CD4-positive, alpha-beta T cell treated with Interleukin-17A for 4 hours (primary cell): ENCODE measurements at places on chromosomes 13 and 19.

DNA sequence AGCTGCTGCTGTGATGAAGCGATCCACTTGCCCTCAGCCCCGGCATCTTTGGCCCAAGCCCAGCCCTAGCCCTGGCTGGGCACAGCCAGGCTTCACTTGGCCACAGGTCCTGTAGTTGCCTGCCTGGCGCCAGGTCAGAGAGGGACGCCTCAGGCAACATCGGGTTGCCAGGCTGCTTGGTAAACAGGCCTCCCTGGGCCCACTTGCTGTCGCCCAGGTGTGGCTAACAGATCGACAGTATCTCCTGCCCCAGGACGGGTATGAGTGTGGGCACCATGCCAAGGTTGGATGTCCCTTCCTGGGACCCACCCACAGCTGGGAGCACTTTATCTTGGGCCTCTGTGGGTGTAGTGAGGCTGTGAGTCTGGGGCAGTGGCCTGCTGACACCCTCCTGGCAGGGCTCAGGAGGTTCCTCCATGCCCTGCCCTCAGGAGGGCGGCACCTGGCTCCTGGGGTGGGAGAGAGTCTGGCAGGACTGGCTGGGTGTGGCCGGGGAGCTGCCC is 27.8 kb downstream of the CARM1 start:
- no peak for DNase-seq

GRCh38 chr19:13040948-13041292 is 45.6 kb downstream of the NFIX start:
- DNase-seq, result no peak

DNA sequence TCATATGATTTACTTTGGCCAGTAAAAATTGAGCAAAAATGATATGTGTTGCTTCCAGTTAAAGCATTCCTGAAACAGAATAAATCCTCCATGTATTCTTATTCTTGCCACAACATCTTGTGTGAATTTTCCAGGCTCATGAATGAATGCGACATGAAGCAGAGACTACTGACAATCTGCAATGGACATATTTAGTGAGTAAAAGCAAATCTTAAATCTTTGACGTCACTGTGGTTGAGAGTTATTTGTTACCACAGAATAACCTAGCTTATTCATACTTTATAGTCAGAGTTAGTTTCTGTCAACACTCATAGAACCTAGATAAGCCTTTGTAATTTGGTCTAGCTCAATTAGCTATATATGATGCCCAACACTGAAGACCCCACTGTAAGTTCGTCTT is 1443.1 kb downstream of the PCDH9 start:
- DNase-seq, result no peak

- no peak for DNase-seq
Measured at GRCh38 chr19:46689358-46689757, 27.6 kb downstream of the PRKD2 start.

GRCh38 chr19:45050036-45050435 is 11.2 kb downstream of the CLASRP start:
- DNase-seq, result no peak

DNA sequence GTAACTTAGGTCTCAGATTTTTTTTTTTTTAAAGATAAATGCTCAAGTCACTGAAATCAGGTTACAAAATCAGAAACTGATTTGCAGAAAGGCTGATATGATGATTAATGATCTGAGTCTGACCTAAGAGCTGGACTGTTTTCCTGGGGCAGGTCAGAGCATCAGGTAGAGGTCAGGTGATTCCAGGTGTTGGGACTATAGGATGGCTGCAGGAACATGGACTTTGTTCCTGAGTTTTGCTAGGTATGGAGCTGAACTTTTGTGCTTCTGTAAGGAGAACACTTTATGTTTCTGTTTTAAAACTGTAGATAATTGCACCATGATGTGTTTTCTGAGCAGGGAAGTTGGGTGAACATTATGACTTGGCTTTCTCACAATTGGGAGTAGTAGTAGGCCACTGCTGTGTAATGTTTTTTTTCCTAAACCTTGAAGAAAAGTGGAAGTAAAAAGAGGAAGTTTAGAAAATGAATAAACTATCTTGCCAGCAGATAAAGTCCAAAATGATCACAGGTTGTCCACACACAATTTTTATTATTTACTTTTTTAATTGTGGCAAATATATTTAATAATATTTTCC is 297.2 kb downstream of the DCT start:
- no peak for DNase-seq

DNA sequence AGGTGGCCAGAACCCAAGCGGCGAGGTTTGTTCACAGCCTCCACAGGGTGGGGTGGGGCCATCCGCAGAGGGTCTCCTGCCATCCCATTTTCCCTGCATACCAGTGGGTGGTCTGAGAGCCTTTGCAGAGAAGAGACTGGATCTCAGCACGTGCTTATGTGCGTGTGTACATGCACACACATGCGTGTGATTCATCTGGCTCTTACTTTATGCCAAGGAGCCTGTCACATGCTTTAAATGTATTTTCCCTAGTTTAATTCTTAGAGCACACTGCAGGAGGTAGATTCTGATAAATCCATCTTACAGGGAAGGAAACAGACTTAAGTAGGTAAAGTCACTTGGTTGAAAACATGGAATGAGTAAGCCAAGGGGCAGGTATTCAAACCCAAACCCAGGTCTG is 47.1 kb downstream of the CAPN12 start:
- DNase-seq, result no peak

- no peak for DNase-seq
Measured at GRCh38 chr13:59750860-59751259, 412.9 kb downstream of the DIAPH3 start.

- no peak for DNase-seq
Measured at GRCh38 chr13:98794498-98794897, 42.0 kb upstream of the SLC15A1 start.

DNA sequence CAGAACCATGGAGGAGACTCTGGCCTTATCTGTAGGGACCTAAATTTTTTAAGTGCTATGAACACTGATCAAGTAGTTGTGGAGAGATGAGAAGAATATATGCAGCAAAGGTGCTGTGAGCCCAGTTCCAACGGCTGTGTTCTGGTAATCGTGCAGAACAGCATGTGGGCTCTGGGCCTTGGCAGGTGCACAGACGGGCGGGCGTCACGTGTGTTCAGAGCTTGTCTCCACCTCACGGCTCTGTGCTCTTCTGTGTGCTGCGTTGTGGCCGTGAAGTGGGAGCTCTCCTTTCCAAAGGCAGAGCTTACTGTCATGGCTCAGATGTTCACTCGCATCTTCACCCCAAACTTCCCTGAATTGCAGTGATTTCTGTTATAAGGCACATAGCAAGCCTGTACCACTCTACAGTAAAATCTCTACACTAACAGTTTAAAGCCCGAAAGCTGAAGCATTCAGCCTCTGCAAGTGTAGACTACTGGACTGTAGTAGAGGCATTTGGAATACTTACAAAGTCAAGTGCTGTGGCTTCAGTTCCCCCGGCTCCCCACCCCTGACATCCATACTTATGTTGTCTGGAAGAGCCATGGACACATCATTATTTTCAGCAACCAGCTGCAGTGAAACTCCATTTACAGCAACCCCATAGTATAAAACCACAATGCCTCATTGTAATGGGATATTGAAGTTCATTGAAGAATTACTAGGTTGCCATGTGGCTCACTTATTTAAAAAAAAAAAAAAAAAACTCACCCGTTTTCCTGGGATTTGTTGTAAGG is 27.5 kb upstream of the TEX29 start:
- no peak for DNase-seq

- DNase-seq, result no peak
Measured at GRCh38 chr19:10087296-10088061, 1.4 kb downstream of the SHFL start.
